ENCODE measurements at places on chromosomes 7 and 10.

GRCh38 chr10:70843776-70844489, 28.2 kb downstream of the SGPL1 start:
- no peak for DNase-seq

DNA sequence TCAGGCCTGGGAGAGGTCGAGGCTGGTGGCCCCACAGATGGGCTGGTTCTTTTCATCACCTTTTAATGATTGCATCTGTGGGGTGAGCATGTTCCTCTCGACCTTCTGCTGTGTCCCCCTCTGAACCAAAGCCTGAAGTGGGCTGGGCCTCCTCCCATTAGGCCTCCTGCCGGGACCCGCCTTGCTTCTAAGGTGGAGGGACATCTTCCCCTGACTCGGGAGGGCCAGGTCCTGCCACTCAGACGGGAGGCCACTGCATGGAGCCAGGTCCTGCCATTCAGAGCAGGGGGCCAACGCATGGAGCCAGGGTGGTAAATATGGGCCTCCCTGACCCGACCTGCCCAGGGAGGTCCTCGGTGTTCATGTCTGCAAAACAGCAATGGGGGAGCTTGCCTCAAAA, 188.4 kb downstream of the EBF3 start:
- DNase-seq, result no peak

DNA sequence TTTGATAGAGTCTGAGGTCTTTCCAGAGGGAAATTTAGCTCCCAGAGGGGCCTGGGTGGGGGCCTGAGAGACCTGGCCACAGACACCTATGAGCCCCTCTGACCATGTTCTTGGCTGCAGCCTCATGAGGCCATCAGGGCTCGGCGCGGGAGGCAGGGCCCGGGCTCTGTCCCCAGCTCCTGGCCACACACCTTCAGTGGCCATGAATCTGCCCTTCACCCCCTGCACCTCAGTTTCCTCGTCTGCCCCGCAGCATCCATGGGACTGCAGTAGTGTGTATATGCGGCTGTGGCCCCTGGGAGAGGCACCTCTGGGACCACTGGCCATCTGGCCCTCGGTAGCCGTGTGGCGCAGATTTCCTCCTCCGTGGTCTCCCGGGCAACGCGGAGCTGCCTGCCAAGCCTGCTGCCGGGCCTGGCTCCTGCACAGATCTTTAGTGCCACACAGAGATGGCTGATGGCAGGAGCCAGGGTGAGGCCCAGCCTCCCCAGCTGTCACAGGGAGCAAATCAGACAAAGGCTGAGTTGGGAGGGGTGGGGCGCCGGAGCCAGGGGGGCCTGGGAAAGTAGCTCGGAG, 23.6 kb upstream of the ADCYAP1R1 start:
- no peak for DNase-seq

DNA sequence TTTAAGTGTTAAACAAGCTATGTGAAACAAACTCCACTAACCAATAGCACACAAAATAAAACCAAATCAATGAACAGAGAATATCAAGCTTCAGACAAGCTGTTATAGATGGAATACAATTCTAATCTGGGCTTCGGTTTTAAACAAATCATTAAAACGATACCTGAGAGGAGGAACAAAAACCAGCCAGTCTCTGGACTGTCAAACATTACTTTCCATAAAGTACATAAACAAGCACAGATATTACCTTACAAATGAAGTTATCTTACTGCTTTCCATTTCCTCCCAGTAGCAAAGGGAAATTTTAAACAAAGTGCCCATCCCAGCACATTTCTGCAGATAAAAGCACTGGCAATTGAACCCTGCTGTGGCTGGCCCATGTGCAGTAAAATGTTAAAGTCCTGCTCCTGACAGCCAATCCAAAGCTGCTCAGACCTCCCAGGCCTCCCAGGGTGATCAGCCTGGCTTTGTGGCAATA, 128.0 kb downstream of the NRCAM start:
- DNase-seq, result no peak
